COR-L47 (cell line): ENCODE measurements at places on chromosomes 3 and 15.

DNA sequence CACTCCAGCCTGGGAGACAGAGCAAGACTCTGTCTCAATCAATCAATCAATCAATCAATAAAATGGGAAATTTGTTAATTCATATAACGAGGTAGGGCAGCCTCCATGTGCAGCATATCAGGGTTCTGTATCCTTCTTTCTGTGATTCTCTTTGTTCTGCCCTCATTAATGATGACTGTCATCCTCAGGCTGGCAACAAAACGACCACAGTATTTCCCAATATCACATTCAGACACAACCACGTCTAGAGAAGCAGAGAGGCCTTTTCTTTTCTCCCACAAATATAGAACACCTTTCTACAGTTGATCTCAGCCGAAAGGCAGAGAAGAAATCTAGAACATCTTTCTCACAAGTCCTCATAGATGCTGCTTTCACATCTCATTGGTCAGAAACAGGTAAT lies 11.2 kb downstream of the CEP19 start:
- DNase-seq, result no peak

GRCh38 chr3:16239086-16239770 lies 25.5 kb downstream of the DPH3 start:
- DNase-seq, result no peak

- no peak for DNase-seq
These were observed 1.5 kb downstream of the IGF2BP2 start for GRCh38 chr3:185823078-185824044.

DNA sequence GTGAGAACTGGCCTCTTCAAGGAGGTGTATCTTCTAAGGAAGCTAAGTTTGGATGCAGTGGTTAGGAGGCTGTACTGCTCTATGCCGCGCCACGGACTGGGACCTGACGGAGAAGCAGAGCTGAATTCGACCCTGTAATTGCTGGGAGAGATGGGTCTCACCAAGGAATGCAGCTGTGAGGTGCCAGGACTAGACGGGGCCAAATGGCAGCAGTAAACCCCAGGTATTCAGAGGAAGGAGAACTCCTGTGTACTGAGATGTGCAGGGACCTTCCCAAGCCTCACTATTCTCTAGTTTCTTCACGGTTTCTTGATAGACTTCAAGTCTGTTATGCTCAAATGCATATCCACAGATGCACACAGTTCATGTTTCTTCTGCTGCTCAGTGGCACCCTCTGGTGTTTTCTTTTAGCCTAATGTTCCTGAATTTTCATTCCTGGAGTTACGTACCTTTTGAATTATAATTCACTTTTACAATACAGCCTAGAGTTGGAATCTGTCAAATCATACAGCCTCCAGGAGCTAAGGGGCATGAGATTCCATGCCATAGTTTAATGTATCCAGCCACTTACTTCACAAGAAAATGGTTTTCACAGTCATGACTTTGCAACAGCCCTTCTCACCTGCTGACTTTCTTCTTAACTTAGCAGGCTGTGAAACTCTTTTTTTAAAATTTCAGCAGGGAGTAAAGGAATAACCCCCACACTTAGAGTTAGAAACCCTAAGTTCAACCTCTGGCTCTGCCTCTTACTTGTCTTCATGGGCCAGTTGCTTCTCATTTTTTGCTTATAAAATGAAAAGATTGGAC lies 61.8 kb downstream of the GLDN start:
- peak; percentile 23 for DNase-seq

GRCh38 chr3:34067536-34068051 lies 269.2 kb downstream of the PDCD6IP start:
- no peak for DNase-seq

- no peak for DNase-seq
These were observed 344.4 kb downstream of the CADM2 start for GRCh38 chr3:85303156-85303555.

- DNase-seq, result no peak
These were observed 165.5 kb downstream of the ALCAM start for GRCh38 chr3:105532251-105532650.

DNA sequence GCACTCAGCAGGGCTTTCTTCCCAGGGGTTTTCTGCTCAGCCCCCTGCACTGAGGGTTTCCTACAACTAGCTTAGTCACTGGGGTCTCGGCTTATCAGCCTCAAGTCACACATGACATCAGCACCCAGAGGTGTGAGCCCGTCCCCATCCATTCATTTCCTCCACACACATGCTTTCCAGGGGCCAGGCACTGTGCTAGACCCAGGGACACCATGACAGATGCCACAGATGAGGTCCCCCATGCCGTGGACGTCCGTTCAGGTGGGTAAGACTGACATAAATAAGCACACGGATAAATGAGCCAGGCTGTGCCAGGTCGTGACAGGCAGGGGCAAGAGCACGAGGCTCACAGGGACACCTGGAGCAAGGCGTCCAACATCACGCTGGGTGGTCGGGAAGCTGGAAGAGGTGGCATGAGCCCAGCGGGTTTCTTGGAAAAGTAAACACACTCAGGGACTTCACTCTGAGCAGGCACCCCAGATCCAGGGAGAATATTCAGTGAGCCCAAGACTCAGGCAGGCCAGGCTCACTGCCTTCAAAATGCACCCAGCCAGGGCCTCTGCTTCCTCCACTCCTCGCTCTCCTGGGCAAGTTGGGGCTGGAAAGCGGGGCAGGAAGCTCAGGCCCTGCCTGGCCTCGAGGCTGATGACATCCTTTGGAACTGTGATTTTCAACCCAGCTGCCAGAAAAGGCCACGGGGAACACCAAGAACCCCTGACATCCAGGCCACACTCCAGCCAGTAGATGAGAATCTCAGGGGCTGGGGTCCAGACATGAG lies 139.3 kb downstream of the CHSY1 start:
- no peak for DNase-seq

GRCh38 chr3:172107403-172107802 lies 68.0 kb downstream of the FNDC3B start:
- no peak for DNase-seq

- DNase-seq, result no peak
These were observed 1.2 kb upstream of the CLSTN2 start for GRCh38 chr3:139933766-139934165.

DNA sequence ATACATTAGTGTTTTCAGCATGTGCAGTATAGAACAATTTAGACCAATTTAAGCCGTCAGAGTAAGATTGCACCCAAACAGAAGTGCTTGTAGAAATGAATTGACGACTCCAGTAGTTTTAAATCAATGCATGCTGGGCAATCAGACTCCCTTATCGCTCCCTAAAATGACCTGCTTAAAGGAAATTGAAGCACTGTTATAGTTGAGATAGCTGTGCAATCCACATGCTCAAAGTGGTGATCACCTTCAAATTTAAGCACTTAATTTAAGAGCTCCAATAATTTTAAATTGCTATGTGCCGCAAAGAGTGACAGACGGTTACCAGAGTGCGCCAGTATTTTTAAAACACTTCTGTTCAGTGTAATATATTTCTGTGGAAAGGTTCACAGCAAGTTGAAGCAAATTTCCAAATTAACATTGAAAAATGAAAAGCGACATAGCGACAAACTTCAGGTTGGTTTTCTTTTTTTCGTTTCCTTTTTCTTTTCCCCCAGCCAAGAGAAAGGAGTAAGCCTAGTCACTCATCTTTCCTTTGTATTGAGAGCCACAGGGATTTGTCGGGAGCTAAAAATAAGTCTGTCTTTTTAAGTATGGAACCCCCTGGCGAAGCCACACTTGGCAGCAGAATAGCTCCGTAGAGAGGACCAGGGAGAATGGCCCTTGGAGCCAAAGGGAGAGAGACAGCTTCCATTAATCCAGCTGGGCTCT lies 436.4 kb upstream of the RBMS3 start:
- DNase-seq, result no peak

- no peak for DNase-seq
These were observed 680 bp downstream of the SMARCC1 start for GRCh38 chr3:47780741-47781684.

DNA sequence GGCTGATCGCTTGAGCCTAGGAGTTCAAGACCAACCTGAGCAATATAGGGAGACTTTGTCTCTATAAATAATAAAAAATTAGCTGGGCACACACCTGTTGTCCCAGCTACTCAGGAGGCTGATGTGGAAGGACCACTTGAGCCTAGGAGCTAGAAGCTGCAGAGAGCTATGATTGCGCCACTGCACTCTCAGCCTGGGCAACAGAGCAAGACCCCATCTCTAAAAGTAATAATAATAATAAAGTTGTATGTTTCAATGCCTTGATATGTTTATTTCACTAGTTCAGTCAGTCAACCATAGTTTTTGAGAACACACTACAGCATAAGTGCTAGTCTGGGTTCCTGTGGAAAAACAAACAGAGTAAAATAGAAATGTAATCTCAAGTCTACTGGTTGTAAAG lies 36.5 kb downstream of the IGF2BP2 start:
- no peak for DNase-seq

GRCh38 chr15:57503911-57504598 lies 87.6 kb upstream of the MYZAP start:
- DNase-seq, result no peak

GRCh38 chr3:151918253-151919029 lies 45.0 kb downstream of the SUCNR1 start:
- peak; percentile 49 for DNase-seq

GRCh38 chr15:62365795-62366442 lies 200.8 kb upstream of the C2CD4B start:
- DNase-seq, result peak; percentile 53

DNA sequence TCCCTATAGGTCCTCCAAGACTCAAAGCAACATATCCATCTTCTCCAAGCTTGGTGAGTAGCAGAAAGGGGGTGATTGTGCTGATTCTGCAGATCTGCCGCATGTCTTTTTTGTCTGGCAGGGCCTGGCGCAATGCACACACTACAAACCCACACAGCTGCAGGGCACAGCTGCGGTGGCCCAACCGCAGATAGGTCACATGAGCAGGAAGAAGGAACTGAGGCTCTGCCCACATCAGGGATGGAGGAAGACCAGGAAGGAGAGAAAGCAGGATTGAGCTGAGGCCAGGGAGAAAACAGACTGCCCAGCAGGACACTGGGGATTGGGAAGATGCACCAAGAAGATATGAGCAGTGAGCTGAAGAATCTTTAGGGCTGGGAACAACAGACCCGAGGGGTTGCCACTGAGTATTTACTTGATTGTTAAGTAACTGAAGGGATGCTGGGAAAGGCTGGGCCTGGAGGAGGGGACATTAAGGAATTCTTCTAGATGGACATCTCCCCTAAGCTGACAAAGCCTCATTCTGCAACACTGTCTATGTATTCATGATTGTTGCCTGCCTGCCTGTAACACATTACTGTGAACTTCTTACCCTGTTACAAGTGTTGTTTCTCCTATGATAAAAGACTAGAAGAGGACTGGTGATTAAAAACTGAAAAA lies 126.7 kb downstream of the MYLK start:
- DNase-seq, result no peak

GRCh38 chr3:165523801-165524200 lies 313.4 kb downstream of the BCHE start:
- DNase-seq, result no peak

DNA sequence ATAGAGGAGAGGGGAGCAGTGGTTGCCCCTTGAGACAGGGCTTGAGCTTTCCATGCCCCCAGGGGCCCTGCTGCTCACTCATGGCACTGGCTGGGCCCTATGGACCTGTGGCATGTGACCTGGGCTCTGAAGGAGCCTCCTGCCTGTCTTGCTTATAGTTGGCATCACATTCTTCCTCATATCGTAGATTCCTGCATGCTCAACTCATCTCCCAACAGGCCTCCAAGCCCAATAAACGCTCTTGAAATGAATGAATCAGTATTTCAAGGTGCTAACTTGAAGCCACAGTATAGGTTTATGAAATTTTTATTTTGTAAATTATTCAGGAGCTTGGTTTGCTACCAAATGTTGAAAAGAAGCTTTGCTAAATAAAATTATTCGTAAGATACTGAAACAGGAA lies 93.3 kb upstream of the SLC7A14 start:
- DNase-seq, result no peak

GRCh38 chr3:197746801-197747237 lies 2.9 kb upstream of the FYTTD1 start:
- no peak for DNase-seq
